ENCODE measurements at places on chromosomes 11 and 22.

DNA sequence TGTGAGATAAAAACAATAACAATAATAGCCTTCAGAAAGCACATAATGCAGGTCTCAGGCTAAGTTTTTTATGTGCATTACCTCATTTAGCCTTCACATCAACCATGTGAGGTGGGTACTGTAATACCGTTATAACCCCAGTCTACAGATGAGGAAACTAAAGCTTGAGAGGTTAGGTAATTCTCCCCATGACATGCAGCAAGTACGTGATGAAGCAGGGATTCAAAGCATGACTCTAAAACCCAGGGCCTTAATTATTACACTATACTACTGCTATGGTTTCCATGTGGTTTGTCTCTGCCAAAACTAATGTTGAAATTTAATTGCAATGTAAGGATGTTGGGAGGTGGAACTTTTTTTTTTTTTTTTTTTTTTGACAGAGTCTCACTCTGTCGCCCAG, 37.7 kb upstream of the FDX1 start:
- no peak for DNase-seq

DNA sequence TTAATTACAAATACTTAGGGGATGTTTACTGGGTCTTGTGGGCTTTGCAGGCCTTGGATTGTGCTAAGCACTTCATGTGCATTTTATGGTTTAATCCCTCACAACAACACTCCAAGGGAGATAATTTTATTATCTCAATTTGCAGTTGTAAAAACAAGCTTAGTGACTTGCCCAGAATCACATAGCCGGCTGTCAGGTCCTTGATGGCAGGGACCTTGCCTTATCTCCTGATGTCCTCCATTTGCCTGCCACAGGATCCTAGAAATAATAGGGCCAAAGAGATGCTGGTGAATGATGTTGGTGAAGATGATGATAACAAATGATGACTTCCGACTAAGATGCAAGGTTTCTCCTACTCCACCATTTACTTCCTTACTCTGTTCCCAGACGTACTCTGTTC, 385.4 kb downstream of the TMEM135 start:
- DNase-seq, result no peak

GRCh38 chr11:46618837-46619236, 1.5 kb downstream of the ATG13 start:
- DNase-seq, result no peak

- DNase-seq, result no peak
Observed at GRCh38 chr11:3123305-3123704, 41.8 kb downstream of the OSBPL5 start.

GRCh38 chr22:22113701-22114100, 130.9 kb upstream of the VPREB1 start:
- no peak for DNase-seq

- no peak for DNase-seq
Observed at GRCh38 chr11:62574363-62575071, 826 bp upstream of the EEF1G start.

GRCh38 chr11:25197515-25197914, 700.7 kb downstream of the LUZP2 start:
- no peak for DNase-seq

- no peak for DNase-seq
Observed at GRCh38 chr11:72981971-72982685, 160.0 kb downstream of the FCHSD2 start.

DNA sequence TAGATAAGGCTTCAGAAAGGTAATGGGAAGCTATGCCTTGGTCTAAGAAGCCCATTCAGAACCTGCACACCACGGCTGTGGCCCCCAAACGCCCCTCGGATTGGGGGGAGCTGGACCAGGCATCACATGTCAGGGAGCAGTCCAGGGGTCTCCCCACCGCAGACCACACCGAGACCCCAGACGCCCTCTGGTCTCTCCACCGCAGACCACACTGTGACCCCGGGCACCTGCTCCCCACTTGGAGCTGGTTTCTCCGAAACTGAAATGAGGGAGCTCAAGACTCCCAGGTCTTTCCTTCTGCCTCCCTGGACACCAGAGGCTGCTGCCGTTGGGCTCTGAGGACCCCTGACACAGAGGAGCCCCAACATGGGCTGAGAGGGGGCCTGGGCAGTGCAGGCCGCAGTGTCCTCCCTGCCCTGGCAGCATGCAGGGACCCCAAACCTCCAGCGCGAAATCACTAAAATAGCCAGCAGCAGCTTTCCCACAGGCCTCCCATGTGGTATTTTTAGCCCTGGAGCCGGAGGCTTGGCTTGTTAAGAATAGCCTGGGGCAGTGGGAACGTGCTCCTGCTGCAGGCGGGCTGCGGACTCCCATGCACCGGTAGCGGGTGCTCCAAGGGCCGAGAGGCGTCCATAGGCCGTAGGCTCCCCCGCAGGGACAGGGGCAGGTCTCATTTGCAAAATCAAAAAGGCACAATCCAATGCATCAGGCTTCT, 7.7 kb downstream of the LINC01488 start:
- no peak for DNase-seq
